Stimulated activated CD8-positive, alpha-beta memory T cell treated with anti-CD3 and anti-CD28 coated beads, Interleukin-7, amount 100 ng/mL, for 4 hours (primary cell): ENCODE measurements at places on chromosomes 4 and X.

- DNase-seq = no peak
Measured at GRCh38 chr4:94177822-94178221, 29.8 kb upstream of the SMARCAD1 start.

DNA sequence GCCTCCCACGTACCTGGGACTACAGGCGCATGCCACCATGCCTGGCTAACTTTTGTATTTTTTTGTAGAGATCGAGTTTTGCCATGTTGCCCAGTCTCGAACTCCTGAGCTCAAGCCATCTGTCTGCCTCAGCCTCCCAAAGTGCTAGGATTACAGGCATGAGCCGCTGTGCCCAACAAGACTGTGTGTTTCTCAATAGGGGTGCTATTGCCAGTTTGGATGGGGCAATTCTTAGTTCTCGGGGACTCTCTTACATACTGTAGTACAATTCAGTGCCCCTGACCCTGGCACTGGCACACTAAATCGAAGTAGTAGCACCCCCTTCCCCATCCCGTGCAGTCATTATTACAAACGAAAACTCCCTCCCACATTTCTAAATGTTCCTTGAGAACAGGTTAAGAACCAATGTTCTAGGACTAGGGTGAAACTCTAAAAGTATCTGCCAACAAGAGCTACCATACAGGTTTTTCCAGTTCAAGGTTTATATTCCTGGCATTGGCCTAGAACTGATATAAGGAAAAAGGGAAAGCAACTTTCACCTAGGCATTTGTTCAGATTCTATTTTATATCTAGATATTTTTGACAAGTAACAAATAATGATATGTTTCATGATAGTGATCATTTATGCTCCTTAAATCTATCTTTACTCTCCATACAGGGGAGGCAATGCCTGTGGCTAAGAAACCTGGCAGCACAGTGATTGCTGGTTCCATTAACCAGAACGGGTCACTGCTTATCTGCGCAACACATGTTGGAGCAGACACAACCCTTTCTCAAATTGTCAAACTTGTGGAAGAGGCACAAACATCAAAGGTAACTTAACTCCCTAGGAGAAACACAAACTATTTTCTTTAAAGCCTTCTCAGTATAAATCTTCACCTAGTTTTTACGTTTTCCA is 50.4 kb upstream of the PGAM4 start:
- DNase-seq = no peak

DNA sequence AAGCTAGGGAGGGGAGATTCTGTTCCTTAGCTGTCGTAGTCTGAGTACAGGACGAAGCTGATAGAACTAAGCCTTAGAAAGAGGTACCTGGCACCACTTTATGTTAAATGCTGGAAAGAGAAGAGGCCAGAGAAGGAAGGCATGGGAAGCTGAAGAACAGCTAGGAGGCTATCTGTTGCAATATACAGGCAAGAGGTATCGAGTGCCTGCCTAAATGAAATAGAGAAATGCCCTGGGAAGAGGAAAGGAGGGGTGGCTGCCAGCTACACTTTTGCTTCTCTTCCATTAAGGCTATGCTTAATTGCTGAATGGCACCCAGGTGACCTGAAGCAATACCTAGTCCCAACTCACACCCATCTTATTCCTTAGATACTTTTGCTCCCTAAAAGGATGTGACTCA is 380.4 kb upstream of the FGF13 start:
- DNase-seq = no peak

- no peak for DNase-seq
Measured at GRCh38 chr4:13844740-13845139, 217.2 kb upstream of the BOD1L1 start.

- DNase-seq = no peak
Measured at GRCh38 chr4:136800248-136800647, 732.0 kb downstream of the PCDH18 start.

- no peak for DNase-seq
Measured at GRCh38 chrX:11551151-11551550, 114.6 kb downstream of the ARHGAP6 start.

DNA sequence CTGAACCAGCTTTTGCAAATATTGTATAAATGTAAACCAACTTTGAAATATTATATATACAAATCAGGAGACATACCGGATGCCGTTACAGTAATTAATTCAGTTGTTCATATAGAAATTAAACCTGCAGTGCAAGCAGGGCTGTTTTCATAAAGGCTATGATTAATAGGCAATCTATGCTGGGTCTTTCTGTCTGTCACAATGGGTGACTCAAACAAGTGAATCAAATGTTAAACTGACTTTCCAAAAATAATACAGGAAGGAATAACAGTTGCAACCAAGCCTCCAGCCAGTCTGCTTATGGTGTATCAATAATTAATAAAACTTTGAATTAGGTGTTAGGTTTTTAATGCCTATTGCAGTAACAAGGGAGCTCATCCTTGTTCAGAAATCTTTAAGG is 43.9 kb downstream of the GABRB1 start:
- DNase-seq = no peak

DNA sequence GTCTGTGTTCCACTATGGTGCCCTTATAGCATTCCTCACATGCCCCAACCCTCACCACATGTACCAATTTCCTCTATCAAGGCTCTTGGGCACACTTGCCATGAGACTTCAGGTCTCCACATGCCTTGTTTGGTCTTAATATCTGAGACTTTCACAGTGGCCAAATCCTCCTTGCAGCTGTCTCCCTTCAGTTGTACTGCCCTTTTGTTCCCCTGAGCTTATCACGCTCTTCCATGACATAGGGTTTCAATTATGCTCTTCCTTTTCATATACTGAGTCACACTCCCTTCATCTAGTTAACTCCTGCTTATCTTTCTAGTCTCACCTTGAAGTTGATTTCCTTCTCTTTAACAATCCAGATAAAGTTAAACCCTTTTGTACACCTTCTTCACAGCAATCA is 212.9 kb downstream of the PDHA2 start:
- no peak for DNase-seq

GRCh38 chrX:151702741-151703340 is 7.6 kb downstream of the PRRG3 start:
- DNase-seq = no peak

GRCh38 chr4:89538171-89538570 is 230.6 kb upstream of the GPRIN3 start:
- DNase-seq = no peak
